Stimulated activated CD4-positive, alpha-beta T cell treated with anti-CD3 and anti-CD28 coated beads, Interleukin-1b, Interleukin-23, amount 100 ng/mL, for 1 hour (primary cell): ENCODE measurements at places on chromosomes 2 and 18.

DNA sequence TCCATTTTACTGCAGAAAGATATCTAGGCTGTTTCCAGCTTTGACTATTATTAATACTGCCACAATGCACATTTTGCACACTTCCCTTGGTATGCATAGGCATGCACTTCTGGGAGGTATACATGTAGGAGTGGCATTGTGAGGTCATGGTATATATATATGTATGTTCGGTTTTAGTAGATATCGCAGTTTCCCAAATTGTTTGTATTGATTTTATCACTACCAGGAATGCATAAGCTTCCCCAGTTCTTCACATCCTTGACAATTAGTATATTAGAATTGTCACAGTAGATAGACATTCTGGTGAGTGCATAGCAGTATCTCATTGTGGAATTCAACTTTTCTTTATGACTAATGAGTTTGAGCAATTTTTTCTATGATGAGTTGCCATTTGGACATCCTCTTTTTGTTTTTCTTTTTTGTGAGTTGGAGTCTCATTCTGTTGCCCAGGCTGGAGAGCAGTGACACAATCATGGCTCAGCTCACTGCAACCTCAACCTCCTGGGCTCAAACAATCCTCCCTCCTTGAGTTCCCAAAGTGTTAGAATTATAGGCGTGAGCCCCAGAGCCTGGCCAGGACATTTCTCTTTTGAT lies 4.2 kb upstream of the GRB14 start:
- DNase-seq, result no peak

DNA sequence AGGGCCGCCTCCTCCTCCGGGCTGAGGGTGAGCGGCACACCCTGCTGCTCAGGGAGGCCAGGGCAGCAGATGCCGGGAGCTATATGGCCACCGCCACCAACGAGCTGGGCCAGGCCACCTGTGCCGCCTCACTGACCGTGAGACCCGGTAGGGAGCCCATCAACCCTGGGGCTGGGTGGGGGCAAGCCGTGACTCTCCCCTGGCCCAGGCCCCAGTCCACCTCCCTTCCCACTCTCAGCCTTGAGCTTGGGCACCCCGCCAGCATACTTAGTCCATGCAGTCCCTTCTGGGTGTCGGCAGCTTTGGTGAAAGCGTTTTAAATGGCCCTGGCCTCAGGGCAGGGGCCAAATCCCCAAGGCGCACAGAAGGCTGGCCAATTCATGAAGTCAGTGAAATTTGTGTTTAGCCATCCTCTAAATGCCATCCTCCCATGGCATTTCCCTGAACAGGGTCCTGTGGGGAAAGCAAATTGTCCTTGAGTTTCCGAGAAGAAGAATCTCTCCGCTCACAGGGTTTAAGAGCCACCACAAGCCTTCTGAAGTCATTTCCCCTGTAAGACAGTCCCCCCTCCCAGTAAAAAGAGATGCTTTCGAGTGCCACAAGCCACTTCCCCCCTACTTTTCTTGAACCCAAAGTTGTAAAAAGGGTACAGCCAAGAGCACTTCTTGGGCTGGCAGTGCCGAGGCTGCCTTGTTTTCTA lies 17.2 kb downstream of the SPEG start:
- DNase-seq, result no peak

DNA sequence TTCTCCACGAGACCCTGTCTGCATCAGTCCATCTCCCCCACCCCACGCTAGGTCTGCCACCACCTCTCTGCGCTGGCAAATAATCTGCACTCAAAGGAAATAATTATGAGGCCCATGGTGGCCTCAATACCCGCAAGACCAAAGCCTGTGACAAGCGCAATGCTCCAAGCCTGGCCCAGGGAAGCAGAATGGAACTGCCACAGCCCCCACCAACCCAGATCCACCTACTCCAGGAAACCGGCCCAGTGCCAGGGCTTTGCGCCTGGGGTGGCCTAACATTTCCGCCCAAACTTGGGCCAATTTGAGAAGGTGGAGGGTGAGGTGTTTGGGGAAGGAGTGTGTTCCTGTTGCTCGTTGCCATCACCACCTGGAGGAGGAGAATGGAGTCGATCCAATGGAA lies 26.0 kb upstream of the ATOH8 start:
- no peak for DNase-seq

GRCh38 chr2:241234962-241235740 lies 46.7 kb downstream of the ANO7 start:
- DNase-seq, result no peak
